A549 treated with CpdA at 1 μM for 4 hours (cell line): ENCODE measurements at places on chromosomes 6 and 20. TPM values are rescaled to one million over a fixed set of nuclear protein-coding genes. Genes with fewer than 3 reads are reported as not detected.

LGSN gene
- total RNA-seq = 3.5 to 4.8 TPM (median 4.0 TPM) in 5 replicates

APOBEC2 gene
- not detected in 5 replicates for total RNA-seq

ATAT1 gene
- total RNA-seq = 5.1 to 6.5 TPM (median 6.0 TPM) in 5 replicates

DSN1 gene
- 23.4 to 31.5 TPM (median 26.1 TPM) in 5 replicates for total RNA-seq

ARMC12 gene
- total RNA-seq = 0.23 to 0.47 TPM (median 0.32 TPM) in 4 of 5 replicates, not detected in the other

GNRH2 gene
- 0.15 to 0.37 TPM (median 0.20 TPM) in 3 of 5 replicates, not detected in the others for total RNA-seq

LRRC73 gene
- 0.51 to 1.4 TPM (median 1.1 TPM) in 5 replicates for total RNA-seq

VNN1 gene
- total RNA-seq = 0.03 to 0.13 TPM (median 0.11 TPM) in 4 of 5 replicates, not detected in the other

TREML2 gene
- not detected in 5 replicates for total RNA-seq

OOEP gene
- total RNA-seq = not detected in 5 replicates

SLC2A4RG gene
- total RNA-seq = 59.2 to 100 TPM (median 91.0 TPM) in 5 replicates

HDAC2 gene
- 78.6 to 101 TPM (median 86.8 TPM) in 5 replicates for total RNA-seq

PLCB4 gene
- 11.9 to 20.6 TPM (median 14.1 TPM) in 5 replicates for total RNA-seq

EXOC2 gene
- 9.8 to 12.0 TPM (median 11.7 TPM) in 5 replicates for total RNA-seq

SLPI gene
- total RNA-seq = 8.8 to 14.6 TPM (median 11.2 TPM) in 5 replicates

EYA4 gene
- total RNA-seq = 10.1 to 11.7 TPM (median 11.6 TPM) in 5 replicates

NOTCH4 gene
- 0.48 to 0.83 TPM (median 0.61 TPM) in 5 replicates for total RNA-seq

RBPJL gene
- total RNA-seq = not detected in 5 replicates

CAGE1 gene
- 0.17 TPM in 1 of 5 replicates, not detected in the others for total RNA-seq

FAM184A gene
- total RNA-seq = 0.05 TPM in 1 of 5 replicates, not detected in the others

CRISP3 gene
- not detected in 5 replicates for total RNA-seq

VWA7 gene
- total RNA-seq = 0.61 to 2.0 TPM (median 1.5 TPM) in 5 replicates

WFDC10B gene
- total RNA-seq = not detected in 5 replicates

REM1 gene
- total RNA-seq = 0.09 to 0.13 TPM (median 0.10 TPM) in 3 of 5 replicates, not detected in the others

PACRG gene
- 0.22 to 0.81 TPM in 2 of 5 replicates, not detected in the others for total RNA-seq

TFAP2D gene
- not detected in 5 replicates for total RNA-seq

CD93 gene
- total RNA-seq = not detected in 5 replicates

OTOR gene
- not detected in 5 replicates for total RNA-seq

SLC13A3 gene
- total RNA-seq = 0.05 to 0.09 TPM in 2 of 5 replicates, not detected in the others

TMEM200A gene
- total RNA-seq = 0.03 to 0.07 TPM (median 0.07 TPM) in 4 of 5 replicates, not detected in the other

RGS17 gene
- total RNA-seq = 5.8 to 7.0 TPM (median 6.4 TPM) in 5 replicates

C6orf58 gene
- total RNA-seq = 0.14 to 0.21 TPM (median 0.21 TPM) in 3 of 5 replicates, not detected in the others

ZNF165 gene
- 1.1 to 1.4 TPM (median 1.3 TPM) in 5 replicates for total RNA-seq

CENPW gene
- 34.4 to 45.0 TPM (median 42.2 TPM) in 5 replicates for total RNA-seq

FAM120B gene
- total RNA-seq = 9.0 to 10.6 TPM (median 9.9 TPM) in 5 replicates

DNAAF9 gene
- 3.7 to 5.6 TPM (median 4.7 TPM) in 5 replicates for total RNA-seq

UQCC2 gene
- 60.5 to 114 TPM (median 102 TPM) in 5 replicates for total RNA-seq

CFB gene
- 1.4 to 3.1 TPM (median 2.1 TPM) in 5 replicates for total RNA-seq

GHRH gene
- not detected in 5 replicates for total RNA-seq

WFDC12 gene
- not detected in 5 replicates for total RNA-seq

PLCB1 gene
- 0.34 to 1.0 TPM (median 0.61 TPM) in 5 replicates for total RNA-seq

MYLK2 gene
- 0.61 to 0.87 TPM (median 0.66 TPM) in 5 replicates for total RNA-seq

ERVFRD-1 gene
- not detected in 5 replicates for total RNA-seq

ATP9A gene
- 10.7 to 16.2 TPM (median 13.6 TPM) in 5 replicates for total RNA-seq

SLC17A1 gene
- total RNA-seq = 0.05 TPM in 1 of 5 replicates, not detected in the others

MOXD1 gene
- 1.5 to 2.9 TPM (median 1.6 TPM) in 5 replicates for total RNA-seq

HLA-DQB1 gene
- total RNA-seq = not detected in 5 replicates

SIGLEC1 gene
- 0.01 to 0.02 TPM in 2 of 5 replicates, not detected in the others for total RNA-seq

TPD52L1 gene
- 42.4 to 51.4 TPM (median 42.9 TPM) in 5 replicates for total RNA-seq

TOX2 gene
- 7.8 to 10.3 TPM (median 10.0 TPM) in 5 replicates for total RNA-seq

TNFRSF6B gene
- 0.47 to 1.2 TPM (median 0.85 TPM) in 5 replicates for total RNA-seq

PRR18 gene
- 0.11 to 0.25 TPM (median 0.17 TPM) in 5 replicates for total RNA-seq

LY6G6F gene
- total RNA-seq = not detected in 5 replicates

BPI gene
- not detected in 5 replicates for total RNA-seq
